ENCODE measurements at places on chromosomes 7 and 10.

DNA sequence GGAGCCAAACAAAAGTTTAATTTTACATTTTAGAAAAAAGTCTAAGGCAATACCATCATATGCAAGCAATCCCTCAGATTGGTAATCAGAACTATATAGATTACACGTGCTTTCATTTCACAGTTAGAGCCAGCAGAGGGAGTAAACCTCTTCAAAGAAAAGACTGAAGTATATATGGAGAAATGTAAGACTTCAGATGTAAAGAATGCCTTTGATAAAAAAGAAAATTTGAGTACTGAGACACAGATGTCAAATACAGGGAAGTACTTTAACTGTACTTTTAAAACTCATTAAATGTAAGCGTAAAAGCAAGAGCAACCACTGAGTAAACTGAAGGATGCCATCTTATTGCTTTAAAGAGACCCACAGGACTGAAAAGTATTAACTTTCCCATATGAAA is 101.4 kb upstream of the FAM133B start:
- peak; percentile 77 for DNase-seq

DNA sequence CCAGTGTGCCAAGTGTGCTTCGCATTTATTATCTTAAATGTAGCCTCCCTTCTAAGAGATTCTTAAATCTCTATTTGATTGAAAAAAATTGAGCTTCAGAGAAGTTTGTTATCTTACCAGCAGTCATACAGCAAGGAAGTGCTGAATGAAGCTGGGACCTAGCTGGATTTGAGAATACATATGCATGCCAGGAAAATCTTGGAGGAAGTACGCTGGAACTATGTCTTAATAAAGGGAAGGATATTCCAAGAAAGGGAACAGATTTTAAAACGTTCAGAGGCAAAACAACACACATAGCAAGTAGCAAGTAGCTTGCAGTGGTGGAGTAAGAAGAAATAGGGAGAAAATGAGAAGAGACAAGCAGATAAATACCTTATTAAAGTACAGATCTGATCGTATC is 1.5 kb downstream of the CFAP70 start:
- no peak for DNase-seq

- no peak for DNase-seq
These were observed 595.7 kb downstream of the CCSER2 start for GRCh38 chr10:84924131-84924530.

DNA sequence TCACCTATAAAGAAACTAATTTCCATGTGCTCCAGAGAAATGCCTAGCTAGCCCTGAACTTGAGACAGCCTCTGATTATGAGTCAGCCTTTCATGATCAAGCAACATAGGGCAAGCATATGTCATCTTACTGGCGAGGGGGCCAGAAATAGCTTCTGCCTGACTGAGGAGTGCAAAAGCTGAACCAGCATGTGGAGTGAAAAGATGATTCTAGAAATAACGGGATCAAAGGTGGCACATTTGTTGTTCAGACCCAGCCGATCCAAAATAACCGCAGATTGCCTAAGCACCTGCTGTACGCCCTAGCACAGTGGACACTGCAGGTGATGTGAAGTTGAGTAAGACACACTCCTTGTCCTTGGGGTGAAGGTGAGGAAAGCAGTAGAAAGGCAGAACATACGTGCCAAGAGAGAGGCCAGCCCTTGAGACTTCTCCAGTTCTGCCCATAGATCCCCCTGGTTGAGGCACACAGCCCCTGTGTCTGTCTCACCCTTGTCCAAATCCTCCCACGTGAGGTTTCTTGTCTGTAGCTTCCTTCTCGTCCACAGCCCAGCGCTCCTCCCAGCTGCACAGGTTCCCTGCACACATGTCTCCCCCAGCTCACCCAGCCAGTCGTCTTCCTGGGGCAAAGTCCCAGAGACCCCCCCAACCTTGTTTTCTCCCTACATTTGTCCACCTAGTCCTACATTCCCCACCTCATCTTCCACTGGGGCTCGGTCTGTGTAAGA is 2.8 kb upstream of the BCL7B start:
- no peak for DNase-seq

DNA sequence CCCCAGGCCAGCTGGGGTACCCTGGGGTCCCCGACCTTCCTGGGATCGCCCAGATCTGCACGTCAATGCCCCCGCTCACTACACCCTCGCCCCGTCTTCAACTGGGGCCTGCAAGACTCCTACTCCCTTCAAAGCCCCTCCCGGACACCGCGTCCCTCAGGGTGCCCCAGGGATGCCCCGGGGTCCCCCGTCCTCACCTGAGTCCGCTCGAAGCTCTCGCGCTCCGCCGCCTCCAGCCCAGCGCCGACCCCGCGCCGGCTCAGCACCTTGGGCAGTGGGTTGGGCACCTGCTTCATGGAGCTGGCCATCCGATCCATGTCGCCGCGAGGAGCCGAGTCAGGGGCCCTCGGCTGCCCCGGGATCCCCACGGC is at the start of gene HIP1:
TSS of gene HIP1 (minus strand) at position 338 of the 371 bp plus-strand sequence. CDS start at position 317, 21 bp downstream.
- DNase-seq: no peak

All from endothelial cell of umbilical vein (primary cell).